ENCODE measurements at places on chromosomes 2 and 18.

- no peak for DNase-seq
Measured at GRCh38 chr2:146820672-146821071, 1024.2 kb upstream of the ACVR2A start.

DNA sequence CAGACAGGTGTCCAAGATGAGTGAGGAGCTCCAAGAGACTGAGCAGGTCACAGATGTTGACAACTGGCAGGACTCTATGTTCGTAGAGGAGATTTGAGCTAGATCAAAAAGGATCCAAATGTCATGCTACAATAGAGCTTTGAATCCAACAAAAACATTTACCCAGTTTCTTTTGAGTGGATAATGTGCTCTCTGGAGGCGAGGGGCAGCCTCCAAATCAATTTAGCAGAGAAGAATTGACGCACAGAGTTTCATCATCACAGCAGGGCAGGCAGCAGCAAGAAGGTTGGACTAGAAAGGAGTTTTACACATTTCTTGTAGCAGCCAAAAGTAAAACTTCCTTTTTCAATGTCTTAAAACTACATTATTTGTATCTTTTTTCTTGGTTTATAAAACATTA lies 653.0 kb downstream of the RNF144A start:
- no peak for DNase-seq

GRCh38 chr2:69601179-69601612 lies 42.3 kb downstream of the AAK1 start:
- DNase-seq, result peak; percentile 64

GRCh38 chr2:149562324-149562723 lies 25.3 kb downstream of the MMADHC start:
- no peak for DNase-seq

GRCh38 chr2:65050931-65051330 lies 5.3 kb upstream of the CEP68 start:
- no peak for DNase-seq

DNA sequence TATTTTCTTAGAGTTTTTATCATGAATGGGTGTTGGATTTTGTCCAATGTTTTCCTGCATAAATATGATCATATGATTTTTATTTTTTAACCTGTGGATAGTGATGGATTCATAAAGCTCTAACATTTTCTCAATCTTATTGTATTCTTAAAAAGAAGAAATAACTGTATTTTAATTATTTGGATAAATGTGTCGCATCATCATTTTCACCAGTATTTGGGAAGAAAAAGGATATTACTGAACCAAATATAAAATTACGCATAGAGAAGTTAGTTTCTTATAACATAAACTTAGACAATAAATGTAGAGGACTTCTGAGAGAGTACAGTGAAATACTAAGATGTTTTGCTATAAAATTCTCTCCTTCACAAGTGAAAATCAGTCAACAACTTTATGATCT lies 126.0 kb upstream of the CHST9 start:
- DNase-seq, result no peak

DNA sequence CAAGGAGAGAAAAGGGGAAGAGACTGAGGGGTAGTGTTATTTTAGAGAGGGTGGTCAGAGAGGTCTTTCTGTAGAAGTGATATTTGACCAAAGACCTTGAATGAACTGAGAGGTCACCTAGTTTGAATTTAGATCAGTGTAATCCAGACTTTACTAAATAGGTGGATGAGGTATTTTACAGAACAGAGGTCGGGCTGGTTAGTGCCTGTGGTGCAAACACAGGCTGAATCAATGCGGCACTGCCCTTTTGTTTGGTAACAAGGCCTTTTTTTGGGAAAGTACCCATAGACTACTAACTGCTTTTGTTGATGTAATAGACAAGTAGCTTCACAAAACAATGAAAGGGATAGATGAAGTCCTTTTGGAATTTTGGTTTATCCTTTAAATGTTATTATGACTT lies 15.9 kb downstream of the RAPGEF4 start:
- no peak for DNase-seq

- peak; percentile 18 for DNase-seq
Measured at GRCh38 chr2:88765154-88765888, 73.8 kb downstream of the RPIA start.

- no peak for DNase-seq
Measured at GRCh38 chr2:38178119-38178518, 102.2 kb upstream of the CYP1B1 start.

- no peak for DNase-seq
Measured at GRCh38 chr18:79568543-79569205, 110.9 kb upstream of the CTDP1 start.

- DNase-seq, result no peak
Measured at GRCh38 chr2:127581516-127582490, 46.3 kb downstream of the MYO7B start.

DNA sequence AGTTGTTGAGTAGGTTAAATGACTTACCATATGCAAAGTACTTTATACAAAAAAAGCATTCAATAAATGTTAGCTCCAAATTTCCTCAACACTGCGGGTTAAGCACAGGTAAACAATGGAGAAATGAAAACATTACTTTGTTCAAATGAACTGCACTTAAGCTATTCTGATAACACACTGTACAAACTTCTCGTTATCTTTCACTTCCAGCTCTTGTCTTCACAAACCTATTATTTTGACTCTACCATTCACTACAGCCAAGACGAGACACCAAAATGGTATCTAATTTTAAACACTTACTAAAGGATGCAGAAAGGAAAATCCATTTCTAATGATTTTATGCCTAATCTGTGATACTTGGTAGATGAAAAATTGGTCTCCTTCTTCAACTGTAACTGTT lies 43.8 kb downstream of the SLC40A1 start:
- DNase-seq, result no peak

- no peak for DNase-seq
Measured at GRCh38 chr18:45255197-45255890, 359.9 kb upstream of the SLC14A2 start.

- no peak for DNase-seq
Measured at GRCh38 chr2:229586012-229586411, 128.3 kb downstream of the DNER start.

GRCh38 chr18:26207937-26208336 lies 18.3 kb upstream of the TAF4B start:
- DNase-seq, result no peak

GRCh38 chr18:7789856-7790552 lies 222.9 kb downstream of the PTPRM start:
- no peak for DNase-seq

DNA sequence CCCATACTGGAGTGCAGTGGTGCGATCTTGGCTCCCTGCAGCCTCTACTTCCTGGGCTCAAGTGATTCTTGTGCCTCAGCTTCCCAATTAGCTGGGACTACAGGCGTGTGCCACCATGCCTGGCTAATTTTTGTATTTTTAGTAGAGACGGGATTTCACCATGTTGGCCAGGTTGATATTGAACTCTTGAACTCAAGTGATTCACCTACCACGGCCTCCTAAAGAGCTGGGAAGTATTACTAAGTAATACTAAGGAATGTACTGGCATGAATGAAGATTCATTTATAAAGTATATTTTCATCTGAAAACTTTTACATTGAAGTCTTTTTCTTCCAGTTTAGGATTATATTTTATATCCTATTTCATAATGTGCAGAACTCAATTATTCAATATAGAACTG lies 38.1 kb downstream of the NUP35 start:
- DNase-seq, result no peak

DNA sequence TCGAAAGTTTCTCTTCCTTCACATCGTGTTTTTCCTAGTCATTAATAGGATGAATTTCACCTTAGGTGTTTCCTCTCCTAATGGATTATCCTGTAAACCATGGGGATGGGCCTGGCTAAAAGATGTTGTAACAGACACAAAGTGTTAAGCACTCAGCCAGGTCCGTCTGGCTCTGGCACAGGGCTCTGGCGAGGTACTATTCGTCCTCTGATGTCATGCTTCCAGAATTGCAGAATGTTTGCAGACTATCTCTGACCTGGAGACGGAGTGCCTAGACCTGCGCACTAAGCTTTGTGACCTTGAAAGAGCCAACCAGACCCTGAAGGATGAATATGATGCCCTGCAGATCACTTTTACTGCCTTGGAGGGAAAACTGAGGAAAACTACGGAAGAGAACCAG lies 13.2 kb downstream of the ATG16L1 start:
- no peak for DNase-seq

DNA sequence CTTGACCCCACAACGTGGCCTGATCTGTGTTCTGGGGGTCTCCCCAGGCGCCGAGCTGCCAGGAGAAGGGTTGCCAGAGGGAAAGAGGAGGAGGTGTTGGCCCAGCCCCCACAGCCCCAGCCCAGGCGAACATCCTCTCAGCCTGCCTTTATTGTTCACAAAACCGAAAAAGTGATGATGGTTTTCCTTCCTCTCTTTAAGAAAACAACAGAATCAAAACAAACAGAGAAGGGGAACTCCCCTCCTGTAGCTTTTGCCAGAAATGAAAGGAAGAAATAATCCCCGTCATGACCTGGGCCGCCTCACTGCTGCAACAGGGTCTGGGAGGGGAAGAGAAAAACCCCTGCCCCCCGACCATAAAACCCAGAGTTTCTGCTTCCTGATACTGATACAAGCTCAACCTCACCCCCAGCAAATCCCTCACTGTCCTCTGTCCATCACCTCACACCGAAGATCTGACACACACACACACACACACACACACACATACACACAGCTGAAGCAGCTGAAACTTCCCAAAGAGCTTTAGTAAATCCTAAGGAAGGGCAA lies 52.0 kb downstream of the ZFP36L2 start:
- DNase-seq, result peak; percentile 74

DNA sequence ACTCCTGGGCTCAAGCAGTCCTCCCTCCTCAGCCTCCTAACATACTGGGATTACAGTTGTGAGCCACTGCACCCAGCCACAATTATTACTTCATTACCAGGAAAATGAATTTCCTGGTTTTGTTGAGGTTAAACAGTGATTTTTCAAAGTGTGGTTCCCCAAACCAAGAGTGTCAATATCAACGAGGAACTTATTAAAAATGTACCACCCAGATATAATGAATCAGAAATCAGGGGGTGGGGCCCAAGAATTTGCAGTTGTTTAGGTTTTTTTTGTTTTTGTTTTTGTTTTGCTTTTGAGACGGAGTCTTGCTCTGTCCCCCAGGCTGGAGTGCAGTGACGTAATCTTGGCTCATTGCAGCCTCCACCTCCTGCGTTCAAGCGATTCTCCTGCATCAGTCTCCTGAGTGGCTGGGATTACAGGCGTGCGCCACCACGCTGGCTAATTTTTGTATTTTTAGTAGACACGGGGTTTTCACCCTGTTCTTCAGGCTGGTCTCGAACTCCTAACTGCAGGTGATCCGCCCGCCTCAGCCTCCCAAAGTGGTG lies 94.1 kb downstream of the WDSUB1 start:
- no peak for DNase-seq

Data from T-helper 1 cell (primary cell).